ENCODE measurements at places on chromosomes 6 and 20.

DNA sequence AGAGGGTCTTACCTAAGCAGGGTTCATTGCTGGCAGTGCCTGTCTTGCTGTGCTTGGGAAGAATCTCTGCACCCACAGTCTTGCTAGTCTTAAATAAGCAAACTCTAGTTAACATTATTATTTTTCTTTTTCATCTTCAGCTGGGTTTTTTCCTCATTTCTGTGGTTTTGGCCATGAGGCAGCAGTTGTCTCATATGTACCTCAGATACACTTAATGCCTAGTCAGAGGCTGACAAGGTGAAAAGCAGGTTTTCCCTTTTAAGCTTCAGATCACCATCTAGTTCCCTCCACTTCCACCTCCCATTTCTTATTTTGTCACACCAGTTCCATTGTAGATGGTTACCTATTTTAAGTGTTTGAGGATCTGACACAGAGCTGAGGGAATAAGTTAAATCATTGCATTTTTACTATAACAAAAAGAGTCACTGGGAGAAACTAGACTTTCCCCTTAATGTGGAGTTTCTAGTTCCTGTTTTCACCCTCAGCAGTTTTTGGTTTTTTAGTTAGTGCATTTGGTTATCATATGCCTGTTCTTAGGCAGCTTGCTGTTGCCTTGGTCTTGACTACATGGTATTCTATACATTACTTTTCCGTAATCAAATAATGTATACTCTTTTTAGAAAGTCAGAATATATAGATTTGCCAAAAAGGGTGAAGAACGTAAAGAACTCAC lies 46.0 kb downstream of the AFDN start:
- no peak for DNase-seq

- DNase-seq = peak; percentile 41
Observed at GRCh38 chr6:135323202-135323668, 142.1 kb downstream of the MYB start.

GRCh38 chr6:128271527-128271926 lies 248.9 kb downstream of the PTPRK start:
- no peak for DNase-seq

GRCh38 chr20:63917811-63918210 lies 22.9 kb downstream of the DNAJC5 start:
- no peak for DNase-seq

DNA sequence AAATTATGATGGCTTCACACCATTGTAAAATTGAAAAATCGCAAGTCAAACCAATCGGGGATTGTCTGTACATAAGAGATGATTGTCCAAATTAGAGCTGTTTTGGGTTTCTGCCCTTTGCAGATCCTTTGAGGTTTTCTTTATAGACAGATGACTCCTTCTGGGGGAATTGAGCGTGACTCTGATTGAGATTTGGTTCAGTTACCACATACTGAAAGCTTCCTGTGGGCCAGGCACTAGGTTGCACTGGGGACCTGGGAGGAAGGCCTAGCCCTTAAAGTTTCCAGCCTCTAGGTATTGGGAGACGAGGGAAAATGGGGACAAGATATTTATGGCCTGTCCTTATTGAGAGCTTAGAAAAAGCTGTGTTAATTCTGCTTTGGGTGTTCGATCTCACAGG lies 9.2 kb downstream of the VAPB start:
- no peak for DNase-seq

DNA sequence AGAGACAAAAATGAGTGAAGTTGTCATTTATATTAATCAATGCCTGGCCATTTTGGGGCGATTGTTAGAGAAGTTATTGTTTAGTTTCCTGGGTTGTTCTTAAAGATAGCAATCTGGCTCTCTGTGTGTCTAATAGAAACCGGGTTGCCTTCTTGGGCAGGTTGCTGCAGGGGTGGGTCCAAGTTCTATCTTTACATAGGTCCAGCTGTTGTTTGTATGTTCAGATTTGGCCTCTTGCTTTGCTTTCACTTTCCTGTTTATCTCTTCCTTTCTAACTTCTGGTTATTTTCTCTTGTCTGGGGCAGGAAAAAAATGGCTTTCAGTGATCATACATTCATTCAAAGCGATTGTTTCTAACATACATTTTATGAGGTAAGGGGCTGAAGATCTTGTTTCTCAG lies 128.4 kb upstream of the NOX3 start:
- no peak for DNase-seq

GRCh38 chr6:49866485-49866943 lies at the start of gene CRISP1:
CRISP1 (minus strand) TSS chr6:49866535; CDS start chr6:49857400, 9,135 bp downstream.
- no peak for DNase-seq

DNA sequence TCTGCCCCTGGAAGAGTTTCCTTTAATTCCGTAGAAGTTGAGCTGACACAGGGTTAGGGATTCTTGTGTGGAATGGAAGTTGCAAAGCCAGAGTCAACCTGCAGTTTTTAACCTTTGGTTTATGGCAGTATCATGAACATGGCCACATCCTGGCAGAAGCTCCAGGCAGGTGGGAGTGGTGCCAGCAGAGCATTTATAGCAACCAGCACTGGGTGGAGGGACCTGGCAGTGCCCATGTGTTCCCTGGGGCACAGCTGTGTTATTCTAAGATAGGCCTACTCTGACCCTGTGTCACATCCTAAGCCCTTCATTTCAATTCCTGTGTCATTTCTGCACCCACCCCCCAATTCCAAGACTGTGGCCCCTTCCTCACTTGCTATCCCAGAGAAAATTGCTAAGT lies 26.1 kb upstream of the ZNF831 start:
- no peak for DNase-seq

DNA sequence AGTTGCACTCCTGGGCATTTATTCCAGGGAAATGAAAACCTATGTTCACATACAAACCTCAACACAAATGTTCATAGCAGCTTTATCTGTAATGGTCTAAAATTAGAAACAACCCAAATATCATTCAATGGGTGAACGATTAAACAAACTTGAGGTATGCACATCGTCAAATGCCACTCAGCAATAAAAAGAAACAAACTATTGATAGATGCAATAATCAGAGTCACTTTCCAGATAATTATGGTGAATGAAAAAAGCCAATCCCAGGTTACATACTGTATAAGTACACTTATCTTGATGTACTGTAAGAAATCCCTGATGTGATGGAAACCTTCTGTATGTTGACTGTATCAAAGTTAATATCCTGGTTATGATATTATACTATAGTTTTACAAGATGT lies 38.8 kb downstream of the RNF24 start:
- no peak for DNase-seq

DNA sequence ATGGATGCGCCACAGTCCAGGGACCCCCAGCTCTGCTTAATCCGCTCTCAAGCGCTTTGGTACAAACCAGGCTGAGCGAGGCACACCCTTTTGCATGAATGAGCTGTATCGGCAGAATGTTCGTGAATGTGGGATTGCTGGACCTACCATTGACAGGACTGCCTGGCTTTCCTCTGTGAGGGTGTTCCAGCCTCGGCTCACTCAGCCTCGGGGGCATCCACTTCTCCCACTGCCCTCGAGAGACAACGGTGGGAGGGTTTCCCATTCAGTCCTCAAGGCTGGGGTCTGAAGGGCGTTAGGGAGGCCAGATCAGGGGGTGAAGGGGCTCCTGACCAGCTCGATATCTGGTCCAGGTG lies 17.4 kb downstream of the MDFI start:
- DNase-seq = no peak

- no peak for DNase-seq
Observed at GRCh38 chr6:135722679-135723078, 128.8 kb upstream of the PDE7B start.

DNA sequence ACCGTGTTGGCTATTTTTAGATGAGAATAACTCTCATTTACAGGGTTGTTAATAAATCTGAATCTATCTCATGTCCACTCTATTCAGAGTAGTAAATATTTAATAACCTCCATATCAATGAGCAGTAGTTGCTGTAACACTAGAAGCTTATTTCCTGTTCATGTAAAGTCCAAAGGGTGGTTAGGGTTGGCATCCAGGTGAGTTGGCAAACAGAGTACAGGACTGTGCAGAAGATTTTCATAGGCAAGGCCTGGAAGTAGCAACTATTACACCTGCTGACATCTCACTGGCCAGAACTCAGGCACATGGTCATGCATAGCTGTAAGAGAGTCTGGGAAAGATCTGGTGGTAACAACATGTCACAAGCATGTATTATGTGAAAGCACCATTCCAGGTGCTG lies 147.5 kb downstream of the PHF3 start:
- no peak for DNase-seq

GRCh38 chr20:4674672-4675071 lies 47.0 kb upstream of the PRND start:
- no peak for DNase-seq

DNA sequence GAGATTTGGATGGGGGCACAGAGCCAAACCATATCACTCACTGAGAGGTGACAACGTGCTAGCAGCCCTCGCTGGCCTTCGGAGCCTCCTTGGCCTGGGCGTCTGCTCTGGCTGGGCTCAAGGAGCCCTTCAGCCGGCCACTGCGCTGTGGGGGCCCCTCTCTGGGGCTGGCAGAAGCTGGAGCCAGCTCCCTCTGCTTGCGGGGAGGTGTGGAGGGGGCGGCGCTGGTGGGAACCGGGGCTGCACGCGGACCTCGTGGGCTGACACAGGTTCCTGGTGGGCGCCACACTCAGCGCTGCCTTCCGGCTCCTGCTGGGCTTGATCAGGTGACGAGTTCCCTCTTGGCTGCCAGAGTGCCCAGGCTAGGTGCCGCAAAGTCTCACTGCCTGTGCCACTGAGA lies 489.2 kb downstream of the PKHD1 start:
- DNase-seq = no peak

GRCh38 chr6:71420693-71421328 lies 132.2 kb downstream of the OGFRL1 start:
- DNase-seq = no peak

DNA sequence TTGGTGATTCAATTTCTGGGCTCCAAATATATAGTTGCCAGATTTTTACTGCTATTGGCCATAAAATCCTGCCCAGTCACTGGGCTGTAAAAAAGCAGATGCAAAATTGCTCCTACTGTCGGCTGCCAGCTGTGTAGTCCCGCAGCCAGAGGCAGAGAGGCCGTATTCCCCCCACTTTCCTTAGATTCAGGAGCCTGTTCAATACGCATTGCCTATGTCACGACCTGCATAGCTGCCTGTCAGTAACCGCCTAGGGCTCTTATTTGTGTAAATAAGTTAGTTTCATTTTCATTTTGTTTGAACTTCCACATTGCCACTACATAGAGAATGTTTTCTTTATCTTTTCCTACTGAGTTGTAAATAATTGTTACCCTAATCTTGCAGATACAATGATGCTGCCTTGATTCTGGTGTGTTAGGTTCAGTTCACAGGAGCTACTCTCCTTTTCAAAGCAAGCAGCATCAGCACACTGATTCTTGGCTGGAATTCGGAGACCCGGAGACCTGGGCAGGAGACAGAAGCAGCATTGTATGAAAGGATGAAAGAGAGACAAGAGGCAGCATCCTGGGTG lies 46.0 kb upstream of the UST start:
- DNase-seq = no peak

DNA sequence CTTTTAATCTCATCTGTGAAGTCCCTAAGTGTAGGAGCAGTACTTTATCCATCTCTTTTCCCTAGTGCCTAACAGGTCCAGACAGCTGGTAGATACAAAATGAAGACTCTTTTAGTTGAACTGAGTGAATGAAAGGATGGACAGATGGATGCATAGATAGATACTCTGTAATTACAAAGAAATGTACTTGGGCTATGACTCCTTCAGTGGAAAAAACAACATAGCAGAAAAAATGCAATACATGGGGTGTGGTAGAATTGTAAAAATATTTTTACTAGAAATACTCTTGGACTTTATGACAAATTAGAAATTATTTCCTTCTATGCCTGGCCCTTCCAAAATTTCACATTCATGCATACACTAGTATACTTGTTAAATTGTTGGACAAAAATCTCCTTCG lies 29.3 kb downstream of the KCNQ5 start:
- no peak for DNase-seq

DNA sequence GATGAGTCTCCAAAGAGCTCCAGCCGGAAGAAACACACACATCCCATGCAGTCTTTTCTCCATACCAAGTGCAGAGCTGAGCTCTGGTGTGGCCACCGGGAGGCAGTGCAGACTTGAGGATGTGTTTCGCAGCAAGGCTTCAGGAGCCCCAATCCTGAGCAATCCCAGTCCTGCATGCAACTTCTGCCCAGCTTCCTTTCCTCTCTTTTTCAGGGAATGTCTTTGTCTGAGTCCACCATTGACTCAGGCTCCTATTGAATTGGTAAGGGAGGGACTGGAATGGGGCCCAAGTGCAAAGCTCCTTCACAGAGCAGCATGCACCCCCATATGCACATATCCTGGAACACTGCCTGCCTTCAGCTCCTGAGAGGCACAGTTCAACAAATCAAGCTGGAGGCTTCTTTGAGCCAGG lies 50.5 kb upstream of the ASIP start:
- DNase-seq = peak; percentile 38

DNA sequence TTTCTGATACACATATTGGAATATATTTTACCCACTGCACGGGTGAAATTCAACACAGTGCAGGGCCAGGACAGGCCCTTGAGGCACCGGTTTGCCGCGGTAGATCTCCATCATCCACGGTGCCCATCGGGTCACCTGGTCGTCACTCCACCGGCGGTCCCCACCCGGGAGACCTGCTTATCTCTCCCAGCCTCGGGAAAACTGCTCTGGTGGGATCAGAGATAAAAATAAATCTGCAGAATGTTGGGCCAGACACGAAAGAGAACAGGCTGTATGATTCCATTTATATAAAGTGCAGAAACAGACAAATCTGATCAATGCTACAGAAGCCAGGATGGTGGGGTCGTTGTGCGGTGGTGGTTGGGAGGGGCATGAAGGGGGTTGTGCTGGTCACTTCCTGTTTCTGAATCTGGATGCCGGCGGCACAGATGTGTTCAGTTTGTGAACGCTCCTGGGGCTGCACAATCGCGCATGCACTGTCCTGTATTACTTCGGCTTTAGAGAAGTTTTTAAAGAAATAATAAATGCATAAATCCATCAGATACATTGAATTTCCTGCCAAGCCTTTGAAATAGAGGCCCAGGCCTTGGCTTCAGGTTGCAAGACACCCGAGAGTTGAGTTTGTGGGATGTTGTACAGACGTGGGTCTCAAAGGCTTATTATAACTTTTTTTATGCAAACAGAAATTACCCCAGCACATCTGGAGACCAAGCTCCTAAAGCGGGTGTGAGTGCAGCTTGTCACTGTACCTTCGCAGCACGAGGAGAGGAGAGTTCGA lies 54.3 kb downstream of the ANKRD60 start:
- DNase-seq = no peak

GRCh38 chr6:162610351-162610750 lies 117.2 kb downstream of the PRKN start:
- no peak for DNase-seq

All from GM12891 (cell line).